Peyer's patch (tissue), 4 donors: ENCODE measurements at places on chromosomes 1 and 21. TPM values are rescaled to one million over a fixed set of nuclear protein-coding genes. Genes with fewer than 3 reads are reported as not detected.

- H3K36me3 ChIP-seq, result peaks cover 3% of the 10 kb centered on the region
- no peaks in the 10 kb centered on the region for H3K4me1 ChIP-seq
- H3K4me3 ChIP-seq, result no peak overlapping the region
- H3K27me3 ChIP-seq, result no peaks in the 10 kb centered on the region
These were observed 7.5 kb downstream of the PKN2 start for GRCh38 chr1:88691540-88691939.

- no peaks in the 10 kb centered on the region for H3K4me1 ChIP-seq
- H3K27ac ChIP-seq, result no peak overlapping the region
- no peaks in the 10 kb centered on the region for H3K36me3 ChIP-seq
- DNase-seq, result no peak
- H3K4me3 ChIP-seq, result no peak overlapping the region
- no peaks in the 10 kb centered on the region for H3K27me3 ChIP-seq
These were observed 39.2 kb downstream of the RAP1GAP start for GRCh38 chr1:21629971-21630370.

GRCh38 chr1:225737866-225738265 is 39.8 kb upstream of the SRP9 start:
- no peak for DNase-seq
- no peak overlapping the region for H3K4me3 ChIP-seq
- no peaks in the 10 kb centered on the region for H3K36me3 ChIP-seq
- H3K4me1 ChIP-seq, result no peaks in the 10 kb centered on the region

- DNase-seq, result peak; percentile 87
- H3K27ac ChIP-seq, result peak overlapping the region; percentile 70
- H3K36me3 ChIP-seq, result no peaks in the 10 kb centered on the region
- H3K4me1 ChIP-seq, result peaks cover 30% of the 10 kb centered on the region
- no peak overlapping the region for H3K4me3 ChIP-seq
- H3K27me3 ChIP-seq, result no peaks in the 10 kb centered on the region
These were observed 19.3 kb downstream of the AHCYL1 start for GRCh38 chr1:110003747-110004428.

DNA sequence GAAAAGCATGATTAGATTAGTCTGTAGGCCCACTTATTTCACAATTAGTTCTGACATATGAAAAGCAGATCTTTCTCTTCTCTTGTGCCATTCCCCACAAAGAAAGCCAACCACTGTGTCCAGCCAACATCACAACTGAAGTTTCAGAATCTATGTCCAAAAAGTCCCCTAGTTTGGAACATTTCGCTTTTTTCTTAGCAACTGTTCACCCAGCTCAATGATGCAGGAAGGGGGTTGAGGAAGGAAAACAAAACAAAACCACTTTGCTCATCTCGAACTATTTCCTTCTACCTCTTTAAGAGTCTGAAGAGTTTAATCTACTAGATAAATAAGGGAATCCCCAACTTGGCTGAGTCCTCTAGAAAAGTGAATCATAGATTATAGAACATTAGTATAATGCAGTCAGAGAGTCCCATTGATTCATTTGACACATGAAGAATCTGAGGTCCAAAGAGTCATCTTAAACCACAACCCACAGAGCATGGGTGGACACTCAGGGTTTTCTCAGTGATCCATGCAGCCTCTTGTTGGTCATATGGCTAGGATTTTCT is 159.3 kb upstream of the SGIP1 start:
- no peaks in the 10 kb centered on the region for H3K4me1 ChIP-seq
- no peaks in the 10 kb centered on the region for H3K27me3 ChIP-seq
- peak overlapping the region; percentile 70 for H3K27ac ChIP-seq
- H3K36me3 ChIP-seq, result peaks cover 1% of the 10 kb centered on the region
- DNase-seq, result no peak

DNA sequence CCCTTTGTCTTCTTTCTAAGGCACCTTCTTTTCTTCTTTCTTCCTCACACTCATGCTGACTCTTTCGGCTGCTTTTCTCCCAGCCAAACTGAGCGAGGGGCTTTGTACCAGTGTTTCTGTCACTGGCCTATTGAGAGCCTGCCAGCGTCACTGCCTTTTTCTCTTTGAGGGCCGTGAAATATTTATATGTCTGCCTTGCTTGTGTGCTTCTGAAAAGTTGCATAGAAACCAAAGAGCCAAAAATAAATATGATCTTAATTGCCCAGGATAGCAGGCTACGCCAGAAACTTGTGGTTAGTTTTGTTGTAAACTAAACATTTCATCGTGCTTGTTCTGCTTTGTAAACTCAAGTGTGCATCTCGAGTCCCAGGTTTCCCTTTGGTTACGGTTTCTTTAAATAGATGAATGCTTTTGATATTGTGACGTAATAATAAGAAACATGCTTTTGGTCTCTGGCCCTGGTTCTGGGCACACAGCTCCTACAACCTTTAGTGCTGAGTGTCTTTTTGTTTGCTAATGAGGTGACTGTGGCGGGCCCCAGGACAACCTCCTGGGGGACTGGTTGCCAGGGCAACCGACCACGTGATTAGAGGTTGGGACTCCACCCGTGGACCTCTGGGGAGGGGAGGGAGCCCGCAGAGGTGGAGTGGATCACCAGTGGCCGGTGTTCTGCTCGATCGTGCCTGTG is 10.8 kb downstream of the SLC37A1 start:
- peak overlapping the region; percentile 17 for H3K4me3 ChIP-seq
- DNase-seq, result peak; percentile 95
- peak overlapping the region; percentile 88 for H3K27ac ChIP-seq
- peaks cover 15% of the 10 kb centered on the region for H3K4me1 ChIP-seq
- no peaks in the 10 kb centered on the region for H3K27me3 ChIP-seq

GRCh38 chr1:42259739-42260064 is 75.3 kb downstream of the FOXJ3 start:
- H3K4me3 ChIP-seq, result no peak overlapping the region
- H3K27ac ChIP-seq, result no peak overlapping the region
- DNase-seq, result no peak
- H3K36me3 ChIP-seq, result peaks cover 4% of the 10 kb centered on the region

DNA sequence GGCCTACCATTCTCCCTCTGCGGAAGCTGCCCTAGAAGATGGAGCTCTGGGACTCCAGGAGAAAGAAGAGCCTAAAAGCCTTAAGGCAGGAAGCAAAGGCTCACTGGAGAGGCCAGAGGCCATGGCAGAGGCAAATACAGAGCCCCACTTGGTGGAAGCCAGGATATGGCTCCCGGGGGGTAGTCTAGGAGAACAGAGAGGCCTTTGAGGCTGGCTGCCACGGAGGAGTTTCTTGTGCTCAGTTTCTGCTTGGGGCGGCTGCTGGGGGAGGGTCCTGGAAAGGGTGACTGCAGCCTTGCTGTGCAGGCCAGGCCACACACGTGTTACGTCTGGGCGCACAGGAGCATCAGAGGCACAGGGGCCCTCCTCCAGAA is 5.4 kb downstream of the CC2D1B start:
- no peak for DNase-seq
- H3K4me1 ChIP-seq, result peaks cover 3% of the 10 kb centered on the region
- peaks cover 74% of the 10 kb centered on the region for H3K36me3 ChIP-seq
- no peaks in the 10 kb centered on the region for H3K27me3 ChIP-seq
- H3K27ac ChIP-seq, result no peak overlapping the region

GRCh38 chr1:165958306-165958705 is 130.9 kb downstream of the UCK2 start:
- no peaks in the 10 kb centered on the region for H3K27me3 ChIP-seq
- H3K36me3 ChIP-seq, result no peaks in the 10 kb centered on the region
- H3K4me3 ChIP-seq, result no peak overlapping the region
- H3K4me1 ChIP-seq, result no peaks in the 10 kb centered on the region
- H3K27ac ChIP-seq, result no peak overlapping the region

DNA sequence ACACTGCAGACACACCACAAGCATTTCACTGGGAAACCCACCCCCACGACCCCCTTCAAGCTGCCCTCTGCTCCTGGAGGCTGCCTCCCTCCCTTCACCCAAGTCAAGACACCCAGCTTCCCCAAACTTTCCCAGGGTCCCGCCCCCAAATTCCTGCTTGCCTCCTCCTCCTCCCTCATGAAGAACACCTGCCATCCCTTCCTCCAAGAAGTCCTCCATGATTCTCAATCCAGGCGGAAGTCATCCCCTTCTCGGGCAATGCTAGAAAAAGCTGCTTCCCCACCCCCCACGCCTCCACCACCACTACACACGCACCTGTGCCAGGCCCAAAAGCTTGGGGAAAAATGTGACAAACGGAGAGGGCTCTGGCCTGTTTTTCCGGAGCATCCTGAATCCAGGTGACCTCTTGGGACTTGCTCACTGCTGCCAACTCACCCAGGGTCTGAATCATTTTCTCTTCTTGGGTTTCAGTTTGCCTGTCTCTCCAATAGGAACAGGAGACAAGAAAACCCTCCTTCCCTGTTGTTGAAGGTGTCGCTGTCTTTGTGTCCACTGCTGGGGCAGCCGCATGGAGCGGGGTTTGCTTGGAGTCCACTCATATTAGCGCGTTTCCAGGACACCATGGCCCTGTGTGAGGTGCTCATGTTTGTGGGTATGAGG is 101.0 kb upstream of the CASZ1 start:
- H3K4me3 ChIP-seq, result no peak overlapping the region
- no peaks in the 10 kb centered on the region for H3K27me3 ChIP-seq
- no peak for DNase-seq
- H3K27ac ChIP-seq, result no peak overlapping the region

The SAMD13 gene
- total RNA-seq, result 3.3 TPM

The TEDDM1 gene
- total RNA-seq, result not detected

The DMRTA2 gene
- total RNA-seq, result not detected

The NUDT4B gene
- 20.0 TPM for total RNA-seq

The LSS gene
- 172 TPM for total RNA-seq
